Testis (tissue), 5 donors: ENCODE measurements at places on chromosomes 12 and 14.

DNA sequence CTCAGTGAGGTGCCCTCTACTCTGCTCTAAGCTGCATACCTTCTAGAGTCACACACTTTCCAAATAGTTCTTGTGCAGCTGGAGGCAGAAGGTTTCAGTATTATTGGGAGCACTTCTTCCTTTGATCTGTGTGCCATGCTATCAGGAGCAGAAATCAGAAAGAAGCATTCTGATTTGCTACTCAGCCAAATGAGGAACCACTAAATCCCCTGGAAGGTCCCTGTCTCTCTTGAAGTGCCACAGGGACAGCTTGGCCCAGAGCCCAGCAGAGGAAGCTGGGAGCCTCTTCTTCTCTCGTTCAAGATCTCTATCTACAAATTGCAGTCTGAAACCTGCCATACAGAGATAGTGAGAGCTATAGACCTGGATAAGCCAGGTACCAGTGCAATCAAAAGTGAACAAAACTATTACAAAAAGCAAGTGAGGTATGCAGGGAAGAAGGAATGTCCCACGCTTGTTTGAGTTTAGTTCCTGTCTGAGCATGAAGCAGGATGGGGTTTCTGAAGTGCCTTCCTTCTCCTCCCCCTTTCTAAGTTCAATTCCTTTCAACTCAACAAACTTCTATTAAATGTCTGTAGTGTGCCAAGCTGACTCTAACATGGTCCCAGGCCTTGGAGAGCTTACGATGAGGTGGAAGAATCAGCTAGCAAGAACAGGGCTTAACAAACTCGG, 100.9 kb upstream of the PARP11 start:
- no peak for DNase-seq

GRCh38 chr12:96046543-96047228, 11.3 kb upstream of the LTA4H start:
- DNase-seq = no peak

- no peak for DNase-seq
These were observed 96.6 kb downstream of the CFAP54 start for GRCh38 chr12:96585977-96586376.

GRCh38 chr12:48459259-48459658, 13.1 kb upstream of the ANP32D start:
- peak; percentile 73 for DNase-seq

DNA sequence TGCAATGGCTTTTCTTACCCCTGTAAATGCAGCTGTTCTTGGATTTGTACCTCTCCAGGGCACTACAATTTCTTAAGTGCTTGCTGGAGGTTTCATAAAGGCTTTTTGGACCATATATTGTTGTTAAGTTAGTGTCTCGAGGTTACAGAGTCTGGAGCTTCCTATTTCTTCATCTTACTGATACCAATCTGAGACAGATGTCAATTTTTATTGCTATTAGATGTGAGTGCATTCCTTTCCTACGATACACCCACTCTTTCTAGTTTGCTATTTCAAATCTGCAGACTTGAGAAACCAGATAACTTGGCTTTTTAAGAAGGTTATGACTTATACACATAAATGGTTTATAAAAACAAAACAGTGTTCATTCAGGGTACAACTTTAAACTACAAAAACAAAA, 2.1 kb downstream of the NOXRED1 start:
- no peak for DNase-seq

DNA sequence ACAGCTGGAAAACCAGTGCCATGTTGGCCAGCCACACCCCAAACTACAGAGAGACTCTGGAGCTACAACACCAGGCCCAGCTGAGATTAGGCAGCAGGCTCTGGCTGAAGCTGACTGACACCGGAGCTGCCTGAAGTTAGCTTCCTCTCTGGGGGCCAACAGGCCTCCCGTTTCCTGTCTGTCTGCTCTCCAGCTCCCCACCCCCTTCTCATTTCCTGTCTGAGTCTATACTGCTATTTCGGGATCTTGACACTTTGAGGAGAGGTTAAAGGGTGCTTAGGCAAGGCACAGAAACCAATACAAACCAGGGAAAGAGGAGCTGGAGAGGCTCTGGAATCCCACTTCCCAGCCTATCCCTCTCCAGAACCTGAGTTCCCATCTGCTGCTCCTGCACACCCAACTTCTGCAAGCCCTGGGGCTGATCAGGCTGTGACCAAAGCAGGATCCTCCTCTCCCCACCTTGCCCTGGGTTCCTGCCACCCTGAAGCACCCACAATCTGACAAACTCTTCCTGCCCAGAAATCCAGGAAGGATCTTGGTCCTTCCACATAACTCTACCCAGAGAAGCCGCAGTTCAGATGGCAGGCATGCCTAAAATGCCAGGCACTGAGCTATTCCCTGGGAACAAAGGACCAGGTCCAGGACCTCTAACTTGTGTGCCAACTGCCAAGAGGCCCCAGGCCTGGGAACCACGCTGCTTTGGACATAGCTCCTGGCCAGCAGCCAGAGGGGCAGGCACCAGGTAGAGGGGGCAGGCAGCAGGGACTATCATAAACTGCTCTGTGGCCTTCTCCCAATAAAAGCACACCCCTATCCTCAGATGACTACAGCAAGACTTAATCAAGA, 39.9 kb downstream of the PRPF40B start:
- peak; percentile 51 for DNase-seq

- peak; percentile 63 for DNase-seq
These were observed 65.0 kb downstream of the GALNT9 start for GRCh38 chr12:132264086-132265010.

DNA sequence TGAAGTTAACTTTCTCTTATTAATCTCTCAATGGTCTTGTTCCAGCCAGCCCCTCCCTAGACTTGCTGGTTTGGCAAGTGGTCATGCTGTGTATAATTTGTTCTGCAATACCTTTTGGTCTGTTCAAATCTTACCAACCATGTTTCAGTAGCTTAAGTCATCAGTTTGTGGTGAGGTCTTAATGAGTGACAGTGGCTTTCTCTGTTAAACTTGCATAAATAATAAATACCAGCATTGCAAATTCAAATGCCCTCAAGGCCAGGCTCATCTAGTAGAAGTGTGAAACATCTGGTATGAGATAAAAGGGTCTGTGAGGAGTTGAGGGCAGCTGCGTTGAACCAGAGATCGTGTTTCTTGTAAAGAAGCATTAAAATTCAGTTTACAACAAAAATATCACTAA, 319.5 kb downstream of the TMEM117 start:
- no peak for DNase-seq
